ENCODE measurements at places on chromosomes 3 and 15.

GRCh38 chr3:88742674-88743507, 364.5 kb upstream of the EPHA3 start:
- DNase-seq: no peak

DNA sequence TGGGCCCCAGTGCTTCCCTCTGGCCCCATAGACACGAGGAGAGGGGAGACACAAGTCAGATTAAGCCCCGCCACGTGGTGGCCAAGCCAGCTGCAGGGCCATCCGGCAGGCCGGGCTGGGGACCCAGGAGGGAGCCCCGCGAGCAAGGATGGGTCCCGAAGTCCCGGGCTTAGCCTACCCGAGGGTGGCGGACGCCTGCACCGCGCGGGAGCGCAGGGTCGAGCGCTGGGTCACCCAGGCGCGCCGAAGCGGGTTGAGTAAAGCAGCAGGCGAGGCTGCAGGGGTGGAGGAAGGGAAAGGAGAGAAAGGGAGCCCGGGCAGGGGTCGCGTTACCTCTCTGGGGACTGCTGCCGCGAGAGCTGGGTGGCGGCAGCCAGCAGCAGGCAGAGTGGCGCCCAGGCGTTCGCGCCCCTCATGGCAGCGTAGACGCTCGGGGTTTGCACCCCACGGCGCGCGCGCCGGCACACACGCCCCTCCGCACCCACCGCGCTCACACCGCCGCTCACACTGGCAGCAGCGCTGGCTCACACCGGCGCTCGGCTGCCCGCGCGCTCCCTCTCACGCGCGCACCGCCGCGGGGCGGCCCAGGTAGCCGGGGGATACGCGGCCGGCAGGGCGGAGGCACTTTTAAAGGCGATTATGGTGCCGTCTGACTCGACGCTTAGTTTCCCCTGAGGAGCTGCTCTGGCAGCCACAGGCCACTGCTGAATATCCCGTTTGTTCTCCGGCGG, at the start of gene PCOLCE2:
TSS of gene PCOLCE2 (minus strand) at position 603 of the 731 bp plus-strand sequence. CDS start at position 416, 187 bp downstream.
- no peak for DNase-seq

- DNase-seq: no peak
These were observed 605.0 kb downstream of the NLGN1 start for GRCh38 chr3:174002543-174002942.

DNA sequence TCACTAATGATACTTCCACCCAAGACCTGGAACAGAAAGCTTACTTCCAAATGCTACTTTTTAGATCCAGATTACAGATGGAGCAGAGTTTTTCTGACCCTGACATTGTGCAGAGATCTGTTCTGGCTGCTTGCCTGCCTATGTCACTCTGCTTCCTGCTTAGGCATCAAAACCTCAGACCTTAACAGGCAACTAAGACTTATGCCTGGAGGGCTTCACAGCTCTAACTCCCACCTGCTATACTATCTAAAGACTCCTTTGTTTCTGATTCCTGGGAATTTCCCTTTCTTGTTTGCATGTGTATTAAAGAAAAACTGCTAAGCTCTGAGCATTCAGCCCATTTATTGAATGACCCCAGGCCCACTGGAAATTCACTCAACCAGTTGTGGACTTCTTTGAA, 157.4 kb upstream of the NPHP3 start:
- no peak for DNase-seq

DNA sequence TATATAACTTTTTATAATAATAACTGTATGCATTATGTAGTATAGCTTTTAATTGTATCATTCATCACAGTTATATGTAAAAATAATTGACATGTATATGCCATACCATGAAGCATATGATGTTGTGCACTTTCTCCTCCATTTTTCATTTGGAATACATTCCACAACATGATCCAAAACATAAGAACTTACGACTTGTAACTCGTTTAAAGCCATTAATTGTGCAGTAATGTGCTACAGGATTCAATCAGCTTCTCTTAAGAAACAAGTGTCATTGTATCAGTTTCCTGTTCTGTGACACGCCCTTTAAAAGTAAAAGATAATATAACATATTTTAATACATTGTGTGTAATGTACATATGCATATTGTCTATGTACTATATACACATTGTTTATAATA, 2.2 kb downstream of the C3orf80 start:
- DNase-seq: no peak
